CD4-positive, alpha-beta T cell treated with Interleukin-12 subunit alpha and Interleukin-12 subunit beta, for 1 hour (primary cell): ENCODE measurements at places on chromosomes 3 and 15.

GRCh38 chr3:56624725-56625124 lies 58.3 kb downstream of the TASOR start:
- no peak for DNase-seq

DNA sequence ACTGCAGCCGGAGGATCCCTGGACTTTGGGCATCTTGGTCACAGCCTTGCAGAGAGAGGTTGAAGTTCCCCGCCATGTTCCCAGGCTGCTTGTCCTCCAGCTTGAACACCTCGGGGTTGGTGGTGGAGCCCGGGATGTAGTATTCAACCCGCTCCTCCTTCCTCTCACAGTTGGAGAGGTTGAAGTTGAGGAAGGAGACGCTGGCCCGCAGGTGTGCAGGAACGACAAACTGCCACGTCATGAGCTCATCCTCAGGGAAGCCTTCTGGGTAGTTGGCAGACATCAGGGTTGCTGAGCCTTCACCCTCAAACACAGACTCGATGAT lies 35.7 kb downstream of the CDCP1 start:
- no peak for DNase-seq

DNA sequence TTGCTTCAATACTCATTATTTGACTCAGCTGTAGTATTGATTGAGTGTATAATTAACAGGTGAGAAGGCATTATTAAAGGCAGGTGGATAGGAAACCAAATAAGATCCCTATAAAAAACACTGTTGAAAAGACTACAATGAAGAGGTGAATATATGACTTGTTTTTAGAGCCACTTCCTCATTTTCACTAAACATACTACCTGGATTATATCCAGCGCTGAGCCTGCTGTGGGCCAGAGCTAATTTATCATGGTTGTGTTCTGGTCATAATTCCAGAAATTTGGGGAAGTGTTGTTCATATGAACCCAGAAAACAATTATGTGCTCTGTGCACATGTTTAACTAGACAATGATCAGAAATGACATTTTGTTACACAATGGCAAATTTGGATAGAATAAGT lies 235.3 kb upstream of the MME start:
- no peak for DNase-seq

- no peak for DNase-seq
Measured at GRCh38 chr3:187185759-187186158, 11.5 kb upstream of the RTP1 start.

DNA sequence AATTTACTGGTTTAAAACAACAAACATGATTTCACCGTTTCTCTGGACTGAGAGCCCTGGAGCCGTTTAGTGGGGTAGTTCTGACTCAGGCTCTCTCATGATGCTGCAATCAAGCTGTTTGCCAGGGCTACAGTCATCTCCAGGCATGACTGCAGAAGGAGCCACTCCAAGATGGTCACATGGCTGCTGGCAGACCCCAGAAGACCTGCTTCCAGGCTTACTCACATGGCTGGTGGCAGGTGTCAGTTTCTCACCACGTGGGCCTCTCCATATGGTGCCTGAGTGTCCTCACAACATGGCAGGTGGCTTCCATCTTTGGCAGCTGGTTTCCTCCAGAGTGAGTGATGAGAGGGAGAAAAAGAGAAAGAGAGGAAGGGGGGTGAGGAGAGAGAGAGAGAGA lies 378.3 kb upstream of the RGMA start:
- DNase-seq: no peak

DNA sequence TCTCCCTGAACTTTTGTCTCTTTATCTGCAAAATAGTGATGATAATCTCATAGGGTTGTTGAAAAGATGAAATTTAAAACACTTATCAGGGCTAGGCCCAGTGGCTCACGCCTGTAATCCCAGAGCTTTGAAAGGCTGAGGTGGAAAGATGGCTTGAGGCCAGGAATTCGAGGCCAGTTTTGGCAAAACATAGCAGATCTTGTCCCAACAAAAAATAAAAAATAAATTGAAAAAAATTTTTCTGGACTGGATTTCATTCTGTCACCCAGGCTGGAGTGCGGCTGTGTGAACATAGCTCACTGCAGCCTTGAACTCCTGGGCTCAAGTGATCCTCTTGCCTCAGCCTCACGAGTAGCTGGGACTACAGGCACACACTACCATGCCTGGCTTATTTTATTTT lies 29.6 kb downstream of the LMLN start:
- no peak for DNase-seq

- no peak for DNase-seq
Measured at GRCh38 chr3:139506766-139507165, 30.4 kb upstream of the RBP2 start.

DNA sequence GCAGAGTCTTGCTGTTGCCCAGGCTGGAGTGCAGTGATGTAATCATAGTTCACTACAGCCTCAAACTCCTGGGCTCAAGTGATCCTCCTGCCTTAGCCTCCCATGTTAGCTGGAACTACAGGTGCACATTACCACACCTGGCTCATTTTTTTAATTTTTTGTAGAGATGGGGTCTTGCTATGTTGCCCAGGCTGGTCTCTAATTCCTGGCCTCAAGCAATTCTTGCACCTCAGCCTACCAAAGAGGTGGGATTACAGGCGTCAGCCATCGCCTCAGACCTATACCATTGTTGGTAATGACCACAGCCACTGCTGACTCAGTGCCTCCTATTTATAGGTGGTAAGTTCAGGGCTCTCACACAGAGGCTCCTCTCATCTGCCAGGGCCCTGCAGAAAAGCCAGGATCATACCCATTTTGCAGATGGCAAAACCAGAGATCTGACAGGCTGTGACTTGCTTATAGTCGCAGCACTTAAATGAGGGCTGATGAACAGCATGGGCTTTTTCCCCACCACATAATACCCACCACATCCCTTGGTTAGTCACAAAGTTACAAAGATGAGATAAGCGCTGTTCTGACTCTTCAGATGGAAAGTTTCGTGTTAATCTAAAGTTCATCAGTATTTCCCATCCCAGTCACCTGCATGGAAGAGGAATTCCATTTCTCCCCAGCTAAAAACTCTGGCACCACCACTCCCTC lies 21.8 kb upstream of the SPATA12 start:
- no peak for DNase-seq

DNA sequence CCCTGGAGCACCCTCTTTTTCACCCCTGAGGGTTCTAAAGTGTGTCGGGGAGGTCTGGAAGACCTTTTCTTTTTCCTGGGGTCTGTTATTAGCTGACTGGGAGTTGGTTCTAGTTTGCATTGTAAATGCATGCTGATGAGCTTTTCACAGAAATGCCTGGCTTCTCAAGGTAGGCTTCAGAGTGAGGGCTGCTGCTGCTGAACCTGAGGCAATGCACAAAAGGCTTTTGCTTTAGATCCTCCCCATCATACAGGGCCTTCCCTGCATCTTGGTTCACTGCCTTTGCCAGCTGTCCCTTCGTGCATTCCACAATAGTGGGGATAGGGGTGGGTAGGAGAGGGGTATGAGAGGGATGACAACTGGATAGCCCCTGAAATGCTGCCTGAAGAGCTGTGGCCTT lies 46.6 kb downstream of the FAH start:
- no peak for DNase-seq

- DNase-seq: no peak
Measured at GRCh38 chr3:127612966-127613365, 14.8 kb downstream of the MCM2 start.

GRCh38 chr3:169344465-169344864 lies 319.0 kb downstream of the MECOM start:
- no peak for DNase-seq

DNA sequence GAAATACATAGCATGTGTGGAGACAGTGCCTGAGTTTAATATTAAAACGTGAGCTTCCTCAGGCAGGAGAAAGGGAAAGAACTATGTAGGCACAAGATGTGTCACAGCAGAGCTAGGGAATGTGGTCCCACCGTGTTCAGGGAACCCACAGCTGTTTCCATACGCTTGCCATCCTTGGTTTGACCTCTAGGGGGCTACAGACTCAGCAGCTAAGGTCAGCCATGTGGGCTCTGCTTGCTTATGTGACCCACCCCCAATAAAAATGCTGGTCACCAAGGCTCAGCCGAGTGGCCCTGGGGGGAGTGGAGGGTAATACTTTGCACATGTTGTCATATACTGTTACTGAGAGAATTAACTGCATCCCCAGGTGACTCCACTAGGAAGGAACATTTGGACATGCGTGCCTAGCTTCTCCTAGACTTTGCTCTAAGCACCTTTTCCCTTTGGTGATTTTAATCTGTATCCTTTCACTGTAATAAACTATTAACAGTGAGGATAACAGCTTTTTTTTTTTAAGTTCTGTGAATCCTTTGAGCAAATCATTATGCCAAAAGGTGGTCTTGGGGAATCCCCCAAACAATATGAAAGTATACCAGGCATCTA lies 3.3 kb downstream of the TUBGCP5 start:
- peak; percentile 66 for DNase-seq
